Right lung (tissue), 10 donors: ENCODE measurements at places on chromosomes 12 and 14. TPM values are rescaled to one million over a fixed set of nuclear protein-coding genes. Genes with fewer than 3 reads are reported as not detected.

GRCh38 chr12:119338593-119339363 is 4.2 kb downstream of the CCDC60 start:
- DNase-seq, result no peak

DNA sequence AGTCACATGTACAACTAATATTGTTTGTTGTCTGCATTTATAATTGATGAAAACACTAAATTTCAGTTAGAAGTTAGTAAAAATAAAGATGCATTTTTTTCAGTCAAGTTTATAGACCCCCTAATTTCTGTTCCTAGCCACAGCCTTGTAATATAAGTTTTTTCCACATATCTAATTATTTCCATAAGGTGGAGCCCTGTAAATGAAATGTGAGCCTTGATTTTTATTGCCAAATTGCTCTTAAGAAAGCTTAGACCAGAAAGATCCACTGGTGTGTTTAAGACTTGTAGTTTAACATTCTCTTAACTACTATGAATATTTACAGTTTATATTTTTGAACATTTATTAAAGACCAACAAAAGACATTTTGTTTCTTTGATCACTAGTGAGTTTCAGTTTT is 322.1 kb upstream of the RGS6 start:
- no peak for DNase-seq

- DNase-seq, result no peak
Observed at GRCh38 chr12:91099341-91099740, 12.0 kb downstream of the LUM start.

The ESRRB gene
- polyA plus RNA-seq, result 0.72 TPM

DNA sequence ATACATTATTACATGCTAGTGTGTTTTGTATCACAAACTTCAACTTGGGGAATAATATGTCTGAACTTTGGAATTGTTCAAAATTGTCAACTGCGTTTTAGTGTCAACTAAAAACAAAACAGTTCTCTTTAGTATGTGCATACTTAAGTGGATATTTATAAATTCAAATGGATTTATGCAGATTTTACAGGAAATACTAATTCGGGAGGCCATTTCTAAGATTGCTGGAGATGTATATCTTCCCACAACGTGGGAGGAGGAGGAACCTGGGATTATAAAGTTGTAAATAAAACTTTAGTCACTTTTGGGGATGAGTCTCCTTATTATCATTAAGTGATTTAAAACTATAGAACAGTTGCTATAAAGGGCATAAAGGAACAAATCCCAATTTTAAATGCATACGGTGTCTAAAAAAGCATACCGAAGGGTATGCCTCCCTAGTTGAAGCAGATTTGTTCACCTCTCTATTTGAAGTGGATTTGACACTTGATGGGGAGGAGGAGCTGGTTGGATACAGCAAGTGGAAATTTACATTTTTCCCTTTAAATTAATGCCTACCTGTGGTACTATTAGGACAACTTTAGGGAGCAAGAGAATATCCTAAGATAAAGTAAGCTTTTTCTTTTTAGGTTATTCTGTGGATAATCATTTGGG is 2.7 kb downstream of the PDE3A start:
- no peak for DNase-seq

DNA sequence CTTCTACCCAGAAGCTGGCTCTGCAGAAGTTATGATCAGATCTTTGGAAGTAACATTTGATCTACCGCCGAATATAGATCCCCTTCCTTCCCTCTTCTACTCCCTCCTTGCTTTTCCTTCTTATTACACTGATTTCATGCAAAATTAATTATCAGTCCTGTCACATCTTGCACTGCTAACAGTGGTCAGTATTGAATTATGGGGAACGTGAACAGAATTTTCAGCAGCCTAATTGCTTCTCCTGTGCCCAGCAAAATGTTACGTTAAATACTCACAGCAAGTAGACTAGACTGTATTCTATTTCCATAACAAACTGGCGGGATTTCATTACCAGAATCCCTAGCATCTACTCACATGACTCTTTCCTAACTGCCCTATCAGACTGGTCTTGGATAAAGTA is 596.9 kb downstream of the DIO2 start:
- DNase-seq, result no peak

The NYNRIN gene
- 109 TPM for polyA plus RNA-seq

The WNT1 gene
- polyA plus RNA-seq, result not detected

DNA sequence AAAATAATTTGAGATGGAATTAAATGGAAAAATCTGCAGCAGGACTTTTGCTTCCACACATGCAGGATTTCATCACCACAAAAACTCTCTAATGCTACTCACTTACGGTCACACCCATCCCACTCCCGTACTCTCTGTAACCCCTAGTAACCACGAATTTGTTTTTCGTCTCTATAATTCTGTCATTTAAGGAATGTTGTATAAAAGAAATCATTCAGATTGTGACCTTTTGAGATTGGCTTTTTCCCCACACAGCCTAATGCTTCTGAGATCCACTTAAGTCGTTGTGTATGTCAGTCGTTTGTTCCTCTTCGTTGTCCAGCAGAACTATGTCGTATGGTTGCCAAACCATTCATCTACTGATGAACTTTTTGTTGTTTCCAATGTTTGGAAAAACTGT is 19.8 kb upstream of the PZP start:
- peak; percentile 61 for DNase-seq

GRCh38 chr12:132345561-132346200 is 16.3 kb upstream of the GALNT9 start:
- DNase-seq, result no peak

The BEST3 gene
- 0.54 TPM for polyA plus RNA-seq

The CCDC88C gene
- 36.1 TPM for polyA plus RNA-seq

DNA sequence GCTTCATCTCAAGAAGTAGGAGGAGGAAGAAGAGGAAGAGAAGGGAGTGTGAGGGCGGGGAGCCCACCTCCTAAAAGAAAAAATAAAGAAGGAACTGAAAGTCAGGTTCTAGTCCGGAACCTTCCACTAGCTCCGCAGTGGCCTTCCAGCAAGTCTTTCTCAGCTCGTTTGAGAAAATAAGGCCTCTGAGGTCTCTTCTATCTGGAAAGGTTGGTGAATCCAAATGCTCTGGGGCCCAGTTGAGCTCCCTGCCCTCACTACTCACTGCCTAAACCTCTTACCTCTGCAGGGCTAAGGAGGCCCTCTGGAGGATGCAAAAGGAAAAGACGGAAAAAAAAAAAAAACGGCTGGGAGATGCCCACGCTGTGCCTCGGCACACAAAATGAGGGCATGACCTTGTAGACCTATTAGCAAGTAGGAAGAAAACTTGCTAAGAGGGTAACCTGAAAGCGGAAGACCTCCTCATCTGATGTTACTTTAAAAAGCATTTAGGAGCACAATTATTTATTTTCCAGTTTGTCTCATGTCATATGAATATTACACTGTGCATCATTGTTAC is 35.9 kb downstream of the FBLN5 start:
- no peak for DNase-seq

- DNase-seq, result no peak
Observed at GRCh38 chr12:56336361-56337167, 2.1 kb upstream of the IL23A start.

The PTPN21 gene
- polyA plus RNA-seq, result 24.6 TPM

The KRT6A gene
- not detected for polyA plus RNA-seq

- DNase-seq, result no peak
Observed at GRCh38 chr14:60753264-60754119, 18.9 kb downstream of the MNAT1 start.

GRCh38 chr12:13576935-13577500 is 380.5 kb downstream of the EMP1 start:
- DNase-seq, result no peak

DNA sequence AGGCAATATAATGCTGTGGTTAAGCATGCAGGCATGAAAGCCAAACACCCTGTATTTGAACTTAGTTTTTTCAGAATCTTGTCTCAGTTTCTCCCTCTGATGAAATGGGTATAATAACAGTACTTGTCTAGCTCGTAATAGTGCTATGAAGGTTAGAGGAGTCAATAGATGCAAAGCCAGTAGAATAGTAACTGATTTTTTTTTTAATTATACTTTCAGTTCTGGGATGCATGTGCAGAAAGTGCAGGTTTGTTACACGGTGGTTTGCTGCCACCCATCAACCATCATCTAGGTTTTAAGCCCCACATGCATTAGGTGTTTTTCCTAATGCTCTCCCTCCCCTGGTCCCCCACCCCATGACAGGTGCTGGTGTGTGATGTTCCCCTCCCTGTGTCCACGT is 87.4 kb downstream of the CPNE8 start:
- no peak for DNase-seq

The CCDC60 gene
- polyA plus RNA-seq, result 0.73 TPM

The GLIPR1L1 gene
- polyA plus RNA-seq, result 0.34 TPM

- DNase-seq, result no peak
Observed at GRCh38 chr12:41277100-41277945, 89.2 kb downstream of the PDZRN4 start.

DNA sequence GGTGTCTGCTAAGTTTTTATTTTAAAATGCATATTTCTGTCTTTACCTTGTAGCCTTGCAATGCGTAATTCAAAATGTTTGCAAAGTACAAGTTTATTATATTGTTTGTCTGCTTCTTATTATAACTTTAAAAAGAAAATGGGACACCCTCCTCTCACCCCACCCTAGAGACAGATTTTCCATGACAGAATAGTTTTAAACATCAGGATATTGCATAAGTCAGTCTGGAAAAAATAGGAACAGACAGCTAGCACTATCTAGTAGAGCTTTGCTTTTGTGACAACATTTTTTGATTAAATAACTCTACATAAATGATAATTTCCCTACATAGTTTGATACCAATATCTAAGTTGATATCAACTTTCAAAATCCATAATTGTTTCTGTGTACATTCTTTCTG is 71.3 kb downstream of the PDE3A start:
- no peak for DNase-seq

The UBE2N gene
- polyA plus RNA-seq, result 167 TPM

The JAG2 gene
- 10.2 TPM for polyA plus RNA-seq

DNA sequence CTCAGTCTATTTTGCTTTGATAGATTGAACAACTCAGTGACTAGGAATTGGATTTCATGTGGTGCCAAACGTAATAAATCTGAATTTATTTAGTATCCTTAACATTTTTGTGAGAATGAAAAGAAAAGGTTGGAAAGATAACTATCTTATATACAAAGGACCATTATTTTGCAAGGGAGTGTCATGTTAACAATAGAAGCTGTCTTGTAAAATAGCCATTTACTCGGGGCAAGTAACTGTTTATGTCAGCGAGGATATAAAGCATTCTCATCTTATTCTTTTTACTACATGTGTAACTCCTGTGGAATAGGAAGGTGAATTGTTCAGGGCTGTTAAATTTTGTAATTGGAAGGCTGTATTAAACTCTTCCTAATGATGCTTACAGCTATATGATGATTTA is 5.9 kb downstream of the RERGL start:
- DNase-seq, result no peak

DNA sequence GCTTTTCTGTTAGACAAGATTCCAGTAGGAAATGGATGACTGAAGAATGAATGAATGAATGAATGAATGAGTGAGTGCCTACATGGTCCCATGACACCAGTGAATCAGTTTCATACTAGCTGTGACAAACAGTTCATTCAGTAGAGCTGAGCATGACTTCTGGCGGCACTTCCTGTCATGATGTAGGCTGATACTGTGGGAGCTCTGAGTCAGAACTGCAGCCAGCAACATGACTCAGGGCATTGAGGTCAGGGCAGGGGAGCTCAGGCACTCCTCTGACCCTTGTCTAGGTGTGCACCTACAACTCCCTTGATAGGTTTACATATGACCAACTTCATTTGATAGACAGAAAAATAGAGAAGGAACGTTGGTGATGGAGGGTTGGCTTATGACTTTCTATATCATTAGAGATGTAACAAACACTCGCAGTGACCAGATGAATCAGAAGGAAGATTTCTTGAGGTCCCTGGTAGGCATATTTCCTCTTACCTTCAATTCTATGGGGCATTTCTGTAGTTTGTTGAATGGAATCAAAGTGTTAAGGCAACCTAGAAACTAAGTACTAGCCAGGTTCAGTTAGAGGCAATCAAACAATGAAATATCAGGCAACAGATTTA is 139.3 kb upstream of the ARHGAP5 start:
- DNase-seq, result no peak

- DNase-seq, result no peak
Observed at GRCh38 chr12:115004470-115005146, 320.6 kb upstream of the TBX3 start.

DNA sequence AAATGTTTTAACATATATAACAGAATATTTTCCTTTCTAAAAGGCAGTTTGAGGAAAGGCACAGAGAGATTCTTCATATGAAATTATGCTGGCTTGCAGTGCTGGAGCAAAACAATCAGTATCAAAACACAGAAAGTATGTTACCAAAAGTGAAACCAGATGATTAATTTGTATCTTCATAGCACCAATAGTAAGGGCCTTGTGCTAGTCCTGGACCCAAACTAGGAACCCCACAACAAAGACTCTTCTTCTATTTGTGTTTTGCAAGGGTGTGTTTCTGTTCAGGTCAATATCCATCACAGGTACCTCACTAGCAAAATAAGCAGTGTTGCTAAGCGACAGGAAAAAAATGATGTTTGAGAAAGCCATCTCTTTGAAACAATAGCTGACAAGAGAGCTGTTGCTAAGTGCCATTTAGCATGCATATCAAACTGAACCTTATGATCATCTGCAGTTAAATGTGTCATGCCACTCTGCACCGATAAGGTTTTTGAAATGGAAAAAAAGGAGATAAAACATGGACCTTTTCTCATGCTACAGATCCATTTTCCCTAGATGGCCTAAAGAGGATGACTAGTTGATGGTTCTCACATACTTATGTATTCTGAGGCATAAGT is 196.2 kb upstream of the ALG10 start:
- DNase-seq, result no peak

DNA sequence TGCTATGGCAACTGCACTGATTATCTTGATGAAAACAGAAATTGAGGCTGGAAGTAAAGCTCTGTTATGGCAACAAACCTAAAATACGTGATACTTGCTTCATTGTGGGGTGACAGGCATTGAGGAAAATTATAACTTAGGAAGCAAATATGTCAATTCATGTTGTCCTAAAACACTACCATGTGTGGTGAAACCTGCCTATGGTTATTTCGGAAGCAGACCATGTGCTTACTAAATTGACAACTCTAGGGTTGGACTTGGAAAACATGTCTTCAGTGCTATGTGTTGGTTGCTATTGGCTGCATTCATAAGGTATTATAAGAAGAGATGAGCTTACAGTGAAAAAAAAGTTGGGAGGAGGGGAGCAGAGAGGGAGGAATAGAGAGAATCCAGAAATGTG is 55.0 kb upstream of the C14orf132 start:
- no peak for DNase-seq

DNA sequence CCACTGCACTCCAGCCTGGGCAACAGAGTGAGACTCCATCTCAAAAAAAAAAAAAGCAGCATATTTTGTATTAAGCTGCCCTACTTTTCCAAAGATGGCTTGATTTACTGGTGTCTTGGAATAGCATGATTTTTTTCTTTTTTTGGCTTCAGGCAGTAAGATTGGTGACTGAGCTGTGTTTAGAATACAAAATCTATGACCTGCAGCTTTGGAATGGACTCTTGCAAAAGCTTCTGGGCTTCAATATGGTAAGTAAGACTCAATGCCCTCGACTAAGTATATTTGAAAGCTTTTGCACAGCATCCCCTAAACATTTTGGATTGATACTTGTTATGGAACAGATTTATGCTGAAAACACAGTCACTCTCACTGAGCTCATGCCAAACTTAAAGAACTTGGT is 87.8 kb downstream of the KNTC1 start:
- no peak for DNase-seq
